ENCODE measurements at places on chromosomes 1 and 21.

DNA sequence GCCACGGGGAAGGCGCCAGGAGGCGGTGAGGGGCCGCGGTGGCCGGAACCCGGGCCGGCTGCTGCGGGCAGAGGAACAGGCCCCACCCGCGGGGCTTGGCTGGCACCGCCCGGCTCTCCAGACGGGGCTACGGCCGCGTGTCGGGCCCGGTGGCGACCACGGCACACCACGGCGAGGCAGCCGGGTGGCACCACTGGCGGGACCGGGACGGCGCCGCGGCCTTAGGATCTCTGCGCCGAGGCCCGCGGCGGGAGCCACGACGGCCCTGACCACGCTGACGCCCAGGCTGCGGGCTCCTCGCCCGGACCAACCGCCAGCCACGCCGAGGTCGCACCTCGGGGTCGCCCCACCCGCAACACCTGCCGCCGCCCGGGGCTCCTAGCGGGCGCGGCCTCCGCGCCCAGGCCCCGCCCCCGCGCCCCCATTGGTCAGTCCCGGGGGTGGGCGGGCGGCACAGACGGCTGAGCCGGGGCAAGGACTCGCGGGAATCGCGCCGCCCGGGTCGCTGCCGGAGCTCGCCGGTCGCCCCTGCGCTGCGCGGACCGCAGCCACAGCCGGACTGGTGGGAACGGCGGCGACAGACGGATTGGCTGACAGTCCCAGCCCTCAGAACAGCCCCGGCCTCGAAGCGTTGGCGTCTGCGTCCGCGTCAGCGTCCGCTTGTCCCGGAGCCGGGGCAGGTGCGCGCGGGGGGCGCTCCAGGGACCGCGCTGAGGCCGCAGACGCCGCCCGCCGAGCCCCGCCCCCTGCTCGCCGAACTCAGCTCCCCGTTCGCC lies at the start of gene BMP8A:
BMP8A (plus strand) TSS at position 491 of the 776 bp plus-strand sequence. CDS start 356 bp downstream, outside the sequence.
- DNase-seq: peak; percentile 17

DNA sequence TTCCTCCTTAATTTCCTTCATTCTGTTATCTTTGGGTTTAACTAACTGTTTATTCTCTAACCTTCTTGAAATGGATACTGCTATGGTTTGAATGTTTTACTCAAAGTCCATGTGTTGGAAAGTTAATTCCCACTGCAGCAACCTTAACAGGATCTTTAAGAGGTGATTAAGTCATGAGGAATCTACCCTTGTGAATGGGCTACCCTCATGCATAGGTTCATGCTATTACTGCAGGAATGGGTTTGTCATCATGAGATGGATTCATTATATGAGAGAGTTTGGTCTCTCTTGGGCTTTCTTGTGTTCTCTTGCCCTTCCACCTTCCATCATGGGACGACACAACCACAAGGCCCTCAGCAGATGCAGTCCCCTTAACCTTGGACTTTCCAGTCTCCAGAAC lies 516.9 kb downstream of the ADGRL2 start:
- DNase-seq: no peak

DNA sequence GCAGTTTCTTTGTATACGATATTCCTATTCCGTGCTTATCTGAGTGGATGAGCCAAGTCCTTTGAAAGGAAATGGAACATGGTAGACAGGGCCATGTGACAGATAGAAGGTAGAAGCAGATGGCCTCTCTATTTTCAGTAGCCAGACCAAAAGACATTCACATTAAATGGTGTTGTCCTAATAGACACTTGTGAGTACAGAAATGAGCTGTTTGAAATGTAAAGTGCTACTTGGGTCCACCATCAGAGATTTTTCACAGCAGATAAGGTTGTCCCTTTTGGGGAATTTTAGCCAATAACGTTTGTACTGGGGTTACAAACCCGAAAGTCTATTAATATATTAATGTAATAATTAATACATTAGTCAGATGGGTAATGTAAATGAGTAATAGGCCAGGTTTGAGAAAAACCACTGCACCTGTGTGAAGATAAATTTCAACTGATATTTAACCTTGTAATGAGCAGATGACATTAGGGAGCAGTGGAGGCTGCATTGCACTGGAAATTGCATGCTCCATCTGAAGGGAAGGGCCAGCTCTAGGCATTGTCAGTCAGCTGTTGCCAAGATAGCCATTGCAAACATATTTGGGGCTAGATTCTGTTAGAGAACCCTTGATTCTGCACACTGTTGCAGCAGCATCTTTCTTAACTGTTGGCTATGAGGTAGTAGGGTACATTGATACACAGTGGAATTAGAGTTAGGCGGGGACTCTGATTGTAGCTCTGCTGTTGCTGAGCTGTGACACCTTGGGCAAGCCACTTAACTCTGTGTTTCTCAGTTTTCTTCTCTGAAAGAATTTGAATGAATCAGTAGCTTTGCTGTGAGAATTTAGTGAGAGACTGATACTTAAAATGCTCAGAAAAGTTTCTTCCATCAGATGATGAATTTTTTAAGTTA lies 43.8 kb downstream of the FGGY start:
- no peak for DNase-seq

- DNase-seq: no peak
Measured at GRCh38 chr1:167922023-167922422, 8.1 kb upstream of the ADCY10 start.

GRCh38 chr1:74470936-74471335 lies 41.5 kb downstream of the LRRC53 start:
- DNase-seq: no peak

DNA sequence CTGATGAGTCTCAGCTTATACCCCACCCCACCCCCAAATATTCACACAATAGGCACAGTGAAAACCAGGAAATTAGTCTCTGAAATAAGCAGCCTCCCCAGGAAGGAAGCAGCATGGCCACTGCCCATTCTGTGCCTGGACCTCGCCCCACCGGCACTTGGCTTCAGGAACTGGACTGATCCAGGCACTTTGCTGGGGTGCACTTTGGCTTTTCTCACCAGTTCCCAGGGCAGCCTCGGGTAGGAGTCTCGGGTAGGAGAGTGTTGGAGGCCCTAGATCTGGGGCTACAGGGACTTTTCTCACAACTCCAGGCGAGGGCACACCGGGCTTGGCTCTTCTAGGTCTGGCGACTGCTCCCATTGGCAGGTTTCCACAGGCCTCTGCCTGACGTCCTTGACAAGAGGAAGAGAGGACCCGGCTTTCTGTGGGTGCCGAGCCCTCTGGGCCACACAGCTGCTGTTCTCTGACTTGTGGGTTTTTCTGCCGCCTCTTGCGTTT lies 18.7 kb downstream of the ADARB1 start:
- no peak for DNase-seq

DNA sequence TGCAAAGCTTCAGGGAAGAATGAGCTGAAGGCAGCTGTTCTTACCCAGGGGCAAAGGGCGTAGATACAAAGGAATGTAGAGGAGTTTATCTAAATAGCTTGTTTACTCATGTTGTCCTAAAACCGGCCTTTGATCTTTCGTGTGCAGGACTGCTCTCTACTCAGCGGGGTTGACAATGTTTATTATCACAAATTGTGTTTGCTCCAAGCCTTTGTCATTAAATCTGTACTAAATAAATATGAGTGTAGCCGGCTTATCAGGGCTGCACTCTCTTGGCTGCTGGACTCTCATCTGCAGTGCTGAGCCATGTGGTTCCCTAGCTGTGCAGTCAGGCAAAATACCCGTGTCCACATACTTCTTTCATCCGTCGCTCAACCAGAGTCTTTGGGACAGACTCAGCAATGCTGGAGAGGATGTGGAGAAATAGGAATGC lies 199.0 kb downstream of the LBR start:
- DNase-seq: no peak

DNA sequence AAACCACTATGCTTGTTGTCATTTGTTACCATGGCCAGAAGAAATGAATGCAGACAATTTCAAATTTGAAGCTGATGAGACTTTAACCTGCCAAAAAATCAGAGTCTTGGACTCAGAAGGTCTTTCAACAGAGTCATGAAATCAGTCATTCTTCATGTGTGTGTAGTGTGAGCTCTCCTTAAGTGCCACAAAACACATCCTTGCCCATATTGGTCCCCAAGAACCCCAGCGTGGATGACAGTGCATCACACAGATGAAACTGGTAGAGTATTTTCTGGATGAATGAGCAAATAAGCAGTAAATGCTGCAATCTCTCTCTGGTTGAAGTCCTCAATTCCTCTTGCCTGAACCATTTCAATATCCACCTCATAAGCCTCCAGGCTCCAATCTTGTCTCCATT lies 28.7 kb upstream of the ETS2 start:
- DNase-seq: no peak

DNA sequence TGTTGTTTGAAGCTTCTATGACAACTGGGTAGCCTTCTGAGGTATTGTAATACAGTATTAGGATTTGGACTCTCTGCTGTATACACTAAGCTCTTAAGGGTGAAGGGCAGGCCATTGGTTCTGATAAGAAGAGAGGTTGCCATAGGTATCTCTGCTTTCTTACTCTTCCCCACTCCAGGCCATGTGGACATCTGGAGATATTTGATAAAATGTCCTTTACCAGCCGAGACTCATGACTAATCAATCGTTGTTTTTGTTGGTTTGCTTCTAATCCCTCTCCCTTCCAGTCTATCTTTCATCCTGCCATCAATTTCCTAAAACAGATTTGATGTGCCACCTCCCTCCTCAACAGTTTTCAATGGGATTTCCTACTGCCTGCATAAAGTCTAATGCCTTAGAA lies 64.6 kb upstream of the WDR26 start:
- DNase-seq: no peak

- no peak for DNase-seq
Measured at GRCh38 chr1:201469645-201470074, 672 bp upstream of the PHLDA3 start.

DNA sequence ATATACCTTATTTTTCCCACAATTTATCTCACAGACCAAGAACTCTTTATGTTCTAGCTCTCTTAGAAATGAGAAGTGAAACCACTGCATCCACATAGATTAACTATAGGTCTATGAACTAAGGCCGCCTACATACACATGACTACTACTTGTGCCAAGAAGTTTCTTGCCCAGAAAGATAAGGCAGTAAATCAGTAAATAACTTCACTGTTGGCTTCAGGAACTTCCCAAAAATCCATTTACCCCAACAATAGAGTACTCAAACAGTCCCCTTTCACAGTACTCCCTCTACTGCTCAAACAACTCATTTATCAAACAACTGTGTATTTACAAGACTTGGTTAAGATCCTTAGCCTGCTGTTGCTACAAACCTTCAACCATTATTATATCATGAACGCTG lies 96.5 kb downstream of the NME7 start:
- no peak for DNase-seq

Measured in hypothalamus (tissue), 51 donors.